Fibroblast of pulmonary artery (primary cell): ENCODE measurements at places on chromosomes 11 and 22.

- DNase-seq, result no peak
These were observed at the start of gene NEFH for GRCh38 chr22:29479417-29480261. Gene NEFH, plus strand, starts transcription at chr22:29480218. Its CDS starts 45 bp downstream, at chr22:29480263.

DNA sequence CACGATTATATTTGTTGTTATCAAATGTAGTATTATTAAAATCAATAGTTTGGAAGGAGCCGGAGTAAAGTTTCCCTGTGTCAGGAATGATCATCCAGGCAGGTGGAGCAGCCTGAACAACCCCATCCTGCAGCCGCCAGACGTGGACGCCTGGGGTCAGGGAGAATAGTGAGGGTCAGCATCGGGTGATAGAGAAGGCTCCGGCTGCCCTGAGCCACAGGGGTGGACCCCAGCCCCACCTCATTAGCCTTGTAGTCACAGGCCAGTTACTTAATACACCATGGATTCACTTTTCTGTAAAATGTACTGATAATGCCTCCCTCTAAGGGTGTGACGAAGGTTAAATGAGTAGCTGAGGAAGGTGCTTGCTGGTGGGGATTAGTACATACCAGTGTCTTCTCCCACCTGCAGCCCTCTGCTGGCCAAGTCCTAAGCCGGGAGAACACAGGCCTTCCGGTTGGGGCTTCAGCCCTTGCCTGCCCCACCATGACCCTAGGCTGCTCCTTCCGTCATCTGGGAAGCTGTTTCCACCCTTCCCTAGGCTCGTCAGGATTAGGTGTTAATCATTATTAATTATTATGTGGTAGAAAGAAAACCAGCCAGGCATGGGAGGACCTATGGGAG lies 14.9 kb downstream of the TMEM121B start:
- DNase-seq, result no peak

- DNase-seq, result no peak
These were observed 34.0 kb downstream of the SLC22A12 start for GRCh38 chr11:64624883-64625481.

DNA sequence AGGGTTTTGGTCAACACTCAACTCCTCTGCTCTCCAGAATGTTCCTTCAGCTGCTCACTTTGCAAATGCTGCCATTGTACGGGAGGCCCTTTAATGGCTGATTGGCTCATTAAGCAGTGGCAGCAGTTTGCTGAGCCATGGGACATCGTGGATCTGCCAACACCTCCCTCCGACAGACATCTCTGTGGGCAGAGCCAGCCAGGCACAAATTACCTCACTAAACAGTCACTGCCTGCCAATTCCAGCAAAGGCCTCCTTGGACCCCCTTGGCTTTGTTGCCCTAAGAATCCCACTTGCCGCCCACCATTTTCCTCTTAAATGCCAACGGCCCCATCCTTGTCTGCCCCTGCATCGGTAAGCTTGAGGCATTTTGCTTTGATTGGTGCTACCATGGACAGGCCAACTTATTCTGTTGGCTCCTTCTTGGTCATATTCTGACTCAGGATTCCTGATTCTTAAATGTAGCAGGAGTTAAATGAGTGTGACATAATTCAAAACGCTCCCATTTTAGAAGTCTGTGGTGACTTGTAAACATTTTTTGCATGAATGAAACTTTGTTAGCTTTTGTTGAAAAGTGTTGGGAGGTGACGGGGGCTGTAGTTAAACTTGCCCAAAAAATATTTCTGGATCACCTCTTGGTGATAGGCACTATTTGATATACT lies 57.5 kb upstream of the LMO2 start:
- no peak for DNase-seq

DNA sequence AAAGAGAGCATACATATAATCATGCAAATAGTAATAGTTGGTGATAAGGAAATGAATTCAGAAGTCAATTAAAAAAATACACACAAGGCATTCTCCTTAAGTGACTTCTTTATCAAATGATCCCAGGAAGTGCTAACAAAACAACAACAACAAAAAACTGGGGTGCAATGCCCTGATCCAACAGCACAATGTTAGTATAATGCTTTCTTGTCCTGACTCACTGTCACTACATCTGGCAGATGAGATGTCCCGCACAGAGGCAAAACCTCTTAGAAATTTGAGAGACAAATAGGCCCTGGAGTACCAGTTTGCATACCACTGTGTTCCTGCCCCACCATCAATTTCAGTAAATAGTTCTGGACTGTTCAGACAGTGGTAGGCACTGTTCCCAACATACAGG lies 11.0 kb upstream of the AMBRA1 start:
- no peak for DNase-seq

DNA sequence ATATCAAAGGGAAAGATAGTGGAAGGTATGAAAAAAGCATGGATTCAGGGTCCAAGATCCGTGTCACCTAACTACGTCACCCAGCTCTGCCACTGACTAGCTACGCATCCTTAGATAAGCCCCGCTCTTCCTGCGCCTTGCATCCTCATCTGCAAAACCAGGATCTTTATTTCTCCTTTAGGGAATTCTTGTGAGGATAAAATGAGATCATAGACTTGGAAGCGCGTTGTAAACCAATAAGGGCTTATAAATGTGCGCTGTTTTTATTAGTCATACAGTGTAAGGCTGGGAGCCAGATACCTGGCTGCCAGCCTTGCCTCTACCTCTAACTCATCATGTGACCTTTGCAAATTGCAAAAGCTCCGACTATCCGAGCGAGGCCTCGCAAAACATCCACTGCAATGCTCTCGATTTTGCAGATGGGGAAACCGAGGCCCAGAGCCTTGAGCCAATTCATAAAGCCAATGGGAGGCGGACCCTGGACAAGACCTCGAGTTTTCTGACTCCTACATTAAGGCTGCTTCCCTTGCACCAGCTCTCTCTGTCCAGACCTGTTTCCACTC lies 753 bp downstream of the PRPF19 start:
- DNase-seq, result peak; percentile 34
